Epithelial cell of proximal tubule (primary cell): ENCODE measurements at places on chromosomes 2 and 18.

GRCh38 chr2:239339241-239339640, 61.6 kb downstream of the HDAC4 start:
- no peak for DNase-seq

GRCh38 chr18:23337599-23338444, 115.3 kb upstream of the RIOK3 start:
- DNase-seq, result no peak

- no peak for DNase-seq
These were observed 81.5 kb downstream of the AFF3 start for GRCh38 chr2:100060875-100061274.

GRCh38 chr2:36695746-36696415, 626 bp upstream of the VIT start:
- DNase-seq, result no peak

GRCh38 chr2:112880696-112881095, 30.3 kb upstream of the IL37 start:
- no peak for DNase-seq

DNA sequence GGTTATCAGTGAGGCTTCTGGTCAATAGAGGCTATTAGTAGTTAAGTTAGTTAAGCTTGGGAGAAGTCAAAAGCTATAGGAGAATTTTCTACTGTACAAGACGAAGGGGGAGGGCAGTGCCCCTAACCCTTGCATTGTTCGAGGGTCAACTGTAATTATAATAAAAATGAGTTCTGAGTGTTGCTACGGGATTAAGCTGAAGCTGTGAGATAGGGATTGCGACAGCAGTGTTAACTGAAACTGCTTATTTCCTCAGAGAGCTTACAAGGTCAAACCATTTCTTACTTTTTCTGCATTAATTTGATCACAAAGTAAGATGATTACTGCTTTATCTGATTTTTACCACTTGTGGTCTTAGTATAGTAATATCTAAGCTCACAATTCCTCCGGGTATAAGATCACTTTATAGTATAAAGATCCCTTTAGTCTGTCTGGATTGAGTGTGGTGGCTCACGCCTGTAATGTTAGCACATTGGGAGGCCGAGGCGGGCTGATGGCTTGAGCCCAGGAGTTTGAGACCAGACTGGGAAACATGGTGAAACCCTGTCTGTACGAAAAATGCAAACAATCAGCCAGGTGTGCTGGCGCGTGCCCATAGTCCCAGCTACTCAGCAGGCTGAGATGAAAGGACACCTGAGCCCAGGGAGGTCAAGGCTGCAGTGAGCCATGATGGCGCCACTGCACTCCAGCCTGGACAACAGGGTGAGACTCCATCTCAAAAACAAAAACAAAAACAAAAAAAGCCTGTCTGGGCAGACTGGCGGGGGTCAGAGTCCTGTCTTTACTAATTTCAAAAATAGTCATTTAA, 119.5 kb upstream of the TLK1 start:
- DNase-seq, result no peak

GRCh38 chr2:202006301-202006700, 27.4 kb upstream of the FZD7 start:
- no peak for DNase-seq

GRCh38 chr2:221323513-221323912, 248.6 kb downstream of the EPHA4 start:
- DNase-seq, result no peak

GRCh38 chr18:36086186-36086585, 18.8 kb upstream of the RPRD1A start:
- no peak for DNase-seq

DNA sequence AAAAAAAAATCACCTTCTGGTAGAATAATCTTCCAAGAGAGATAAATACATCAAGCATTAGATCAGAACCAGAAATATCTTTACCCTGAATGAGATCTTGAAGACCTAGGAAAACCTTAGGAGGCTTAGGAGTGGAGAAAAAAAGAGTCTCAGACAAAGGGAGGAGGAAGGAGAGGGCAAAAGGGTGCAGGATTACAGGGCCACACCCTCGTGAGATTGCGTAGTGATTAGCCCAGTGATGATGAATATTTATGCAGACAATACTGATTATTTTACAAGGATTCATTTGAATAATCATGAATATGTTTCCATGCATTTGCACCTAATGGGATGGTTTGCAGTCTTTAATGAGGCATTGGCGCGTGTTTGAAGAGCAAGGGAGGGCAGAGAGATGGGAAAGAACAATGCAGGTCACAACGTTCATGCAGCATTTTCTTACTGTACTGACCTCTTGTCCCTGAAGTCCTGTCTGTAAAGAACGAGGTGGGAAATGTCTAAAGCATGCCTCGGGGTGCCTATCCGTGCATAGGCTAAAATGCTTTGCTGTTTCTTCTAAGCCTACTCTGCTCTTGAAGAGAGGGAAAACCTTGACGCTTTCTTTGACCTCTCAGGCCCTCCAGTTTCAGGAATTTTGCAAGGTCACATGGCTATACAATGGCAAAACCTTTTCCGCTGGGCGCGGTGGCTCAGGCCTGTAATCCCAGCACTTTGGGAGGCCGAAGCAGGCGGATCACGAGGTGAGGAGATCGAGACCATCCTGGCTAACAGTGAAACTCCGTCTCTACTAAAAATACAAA, 18.6 kb upstream of the ZNF532 start:
- no peak for DNase-seq

DNA sequence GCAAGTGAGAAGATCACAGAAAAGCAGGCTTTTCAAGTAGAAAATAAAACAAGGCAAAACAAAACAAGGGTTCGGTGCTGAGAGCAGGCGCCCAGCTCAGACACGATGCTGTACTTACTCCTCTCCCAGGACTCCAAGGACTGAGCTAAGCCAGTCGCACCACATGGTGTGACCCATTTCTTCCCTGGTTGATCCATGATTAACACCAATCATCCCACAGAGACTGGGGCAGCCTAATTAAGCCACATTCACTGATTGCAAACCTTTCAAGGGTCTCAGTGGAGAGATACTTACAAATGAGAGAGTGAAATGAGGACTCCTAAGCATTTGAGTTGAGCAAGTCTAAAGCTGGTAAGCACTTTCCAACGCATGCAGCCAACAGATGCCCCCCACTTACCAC, 155.2 kb downstream of the MYO5B start:
- DNase-seq, result no peak

- DNase-seq, result no peak
These were observed 37.9 kb downstream of the EHD3 start for GRCh38 chr2:31271851-31272267.

DNA sequence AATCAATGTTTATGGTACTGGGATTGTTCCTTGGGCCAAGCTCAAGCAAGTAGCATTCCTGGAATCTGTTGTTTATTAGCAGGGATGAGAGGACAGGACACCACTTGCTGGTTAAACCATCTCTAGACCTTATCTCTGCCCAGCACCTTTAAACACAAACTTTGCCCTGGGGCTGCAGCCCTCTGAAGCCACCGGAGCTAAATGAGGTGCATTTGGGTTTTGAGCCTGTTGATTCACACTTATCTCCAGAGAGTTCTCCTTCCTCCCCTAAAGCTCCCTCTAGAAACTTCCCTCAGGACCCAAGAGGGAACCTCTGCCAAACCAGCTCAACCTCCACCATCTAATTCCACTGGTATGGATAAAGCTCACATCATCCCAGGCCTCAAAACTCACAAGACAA, 94.8 kb upstream of the EPAS1 start:
- DNase-seq, result no peak

- peak; percentile 44 for DNase-seq
These were observed 21.3 kb downstream of the HNRNPLL start for GRCh38 chr2:38581193-38582147.

- DNase-seq, result no peak
These were observed 423.4 kb downstream of the RND3 start for GRCh38 chr2:150063931-150064548.
